Panc1 (cell line): ENCODE measurements at places on chromosomes 12 and 14. TPM values are rescaled to one million over a fixed set of nuclear protein-coding genes. Genes with fewer than 3 reads are reported as not detected.

- no peak for DNase-seq
Measured at GRCh38 chr14:52325126-52325525, 11.0 kb downstream of the PTGER2 start.

- no peak for DNase-seq
Measured at GRCh38 chr14:54567639-54568561, 972 bp downstream of the SAMD4A start.

GRCh38 chr14:72528059-72528862 lies 365.6 kb downstream of the DPF3 start:
- DNase-seq, result no peak

GRCh38 chr14:100871234-100872186 lies 32.0 kb downstream of the RTL1 start:
- DNase-seq, result no peak

- DNase-seq, result no peak
Measured at GRCh38 chr14:55701638-55702037, 121.6 kb downstream of the KTN1 start.

- DNase-seq, result no peak
Measured at GRCh38 chr14:78010688-78011087, 159.5 kb upstream of the NRXN3 start.

GRCh38 chr14:61121355-61121787 lies 140.3 kb downstream of the SLC38A6 start:
- no peak for DNase-seq

DNA sequence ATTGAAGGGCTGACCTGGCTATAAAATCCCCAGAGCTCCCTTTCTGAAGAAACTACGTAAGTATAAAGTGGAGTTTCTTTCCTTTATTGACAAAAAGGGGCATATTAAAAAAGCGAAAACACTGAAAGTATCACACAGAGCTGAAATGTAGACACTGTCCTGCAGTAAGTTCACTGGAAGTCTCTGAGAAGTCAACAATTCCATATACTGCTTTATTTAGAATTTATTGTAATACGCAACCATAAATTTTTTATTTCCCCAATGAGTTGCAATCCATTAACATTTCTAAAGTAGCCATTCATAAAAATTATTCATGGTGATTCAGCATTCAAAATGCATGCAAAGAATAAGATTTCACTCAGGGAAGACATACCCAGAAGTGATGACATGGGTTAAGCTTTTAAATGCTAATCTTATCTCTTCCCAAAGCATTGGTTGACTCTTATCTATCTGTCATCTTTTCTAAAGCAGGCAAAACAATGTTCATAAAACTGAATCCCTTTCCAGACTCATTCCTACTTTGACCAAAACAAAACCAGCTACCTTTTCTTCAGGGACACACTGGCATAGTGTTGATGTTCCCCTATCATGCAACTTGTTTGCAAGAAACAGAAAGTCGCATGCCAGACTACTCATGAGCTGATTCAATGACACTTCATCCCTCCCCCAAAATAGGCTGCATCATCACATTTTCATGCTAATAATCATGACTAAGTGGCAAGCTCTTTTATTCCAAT lies 17.3 kb downstream of the KITLG start:
- no peak for DNase-seq

The SERPINA10 gene
- total RNA-seq, result 0.03 TPM

GRCh38 chr12:45276154-45276755 lies 60.4 kb downstream of the ANO6 start:
- DNase-seq, result no peak

DNA sequence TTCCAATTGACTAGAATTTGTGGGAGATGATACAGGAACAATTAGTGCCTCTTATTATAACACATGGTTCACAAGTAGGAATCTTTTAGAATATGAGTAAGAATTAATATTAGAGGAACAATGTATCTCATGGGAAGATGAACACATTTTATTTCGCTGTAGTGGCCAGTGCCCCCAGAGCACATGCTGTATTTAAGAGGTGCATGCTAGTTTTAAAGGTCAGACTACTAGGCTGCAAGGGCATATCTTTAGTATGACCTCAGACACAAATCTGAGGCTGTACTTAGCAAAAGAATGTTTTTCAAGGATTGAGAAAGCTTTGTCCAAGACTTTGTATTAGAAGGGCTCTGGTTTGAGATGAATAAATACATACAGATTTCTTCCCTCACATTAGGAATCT lies 586.9 kb downstream of the CCER1 start:
- DNase-seq, result no peak

DNA sequence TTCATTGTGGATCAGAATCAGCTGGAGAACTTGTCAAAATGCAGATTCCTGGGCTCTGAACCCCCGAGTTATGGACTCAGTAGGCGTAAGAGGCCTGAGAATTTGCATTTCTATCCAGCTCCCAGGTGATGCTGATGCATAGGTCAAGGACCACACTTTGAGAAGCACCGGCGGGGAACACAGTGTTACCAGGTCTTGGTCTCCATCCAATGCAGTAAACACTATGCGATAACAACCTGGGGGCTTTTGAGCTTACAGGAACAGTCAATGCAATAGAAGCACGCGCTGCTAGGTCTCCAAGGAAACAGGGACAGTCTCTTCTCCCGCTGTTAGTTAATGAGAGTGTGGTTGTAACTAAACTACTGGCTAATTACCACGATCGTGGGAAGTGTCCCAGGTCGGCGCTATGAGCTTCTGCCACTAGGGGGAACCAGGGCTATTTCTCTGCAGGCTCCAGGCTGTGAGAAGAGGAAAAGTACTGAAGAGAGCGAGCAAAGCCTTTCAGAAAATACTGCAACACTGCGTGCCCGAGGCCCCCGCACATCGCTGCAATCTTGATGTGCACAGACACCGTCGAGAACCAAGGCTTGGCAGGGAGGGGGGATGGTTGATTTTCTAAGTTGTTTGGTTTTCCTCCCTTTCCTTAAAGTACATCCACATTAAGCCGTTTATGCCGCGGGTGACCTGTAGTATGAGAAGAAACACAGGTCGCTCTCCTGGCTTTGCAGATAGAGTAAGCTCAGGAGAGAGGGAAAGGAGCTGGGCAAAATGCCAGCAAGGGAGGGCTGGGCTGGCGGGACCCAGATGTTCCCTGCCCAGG lies 52.0 kb upstream of the KCNA1 start:
- DNase-seq, result peak; percentile 43

- no peak for DNase-seq
Measured at GRCh38 chr14:83559721-83560120, 1970.2 kb upstream of the FLRT2 start.

The C14orf132 gene
- total RNA-seq, result 23.0 TPM

The CLSTN3 gene
- total RNA-seq, result 5.9 TPM

The ST8SIA1 gene
- total RNA-seq, result 0.13 TPM

DNA sequence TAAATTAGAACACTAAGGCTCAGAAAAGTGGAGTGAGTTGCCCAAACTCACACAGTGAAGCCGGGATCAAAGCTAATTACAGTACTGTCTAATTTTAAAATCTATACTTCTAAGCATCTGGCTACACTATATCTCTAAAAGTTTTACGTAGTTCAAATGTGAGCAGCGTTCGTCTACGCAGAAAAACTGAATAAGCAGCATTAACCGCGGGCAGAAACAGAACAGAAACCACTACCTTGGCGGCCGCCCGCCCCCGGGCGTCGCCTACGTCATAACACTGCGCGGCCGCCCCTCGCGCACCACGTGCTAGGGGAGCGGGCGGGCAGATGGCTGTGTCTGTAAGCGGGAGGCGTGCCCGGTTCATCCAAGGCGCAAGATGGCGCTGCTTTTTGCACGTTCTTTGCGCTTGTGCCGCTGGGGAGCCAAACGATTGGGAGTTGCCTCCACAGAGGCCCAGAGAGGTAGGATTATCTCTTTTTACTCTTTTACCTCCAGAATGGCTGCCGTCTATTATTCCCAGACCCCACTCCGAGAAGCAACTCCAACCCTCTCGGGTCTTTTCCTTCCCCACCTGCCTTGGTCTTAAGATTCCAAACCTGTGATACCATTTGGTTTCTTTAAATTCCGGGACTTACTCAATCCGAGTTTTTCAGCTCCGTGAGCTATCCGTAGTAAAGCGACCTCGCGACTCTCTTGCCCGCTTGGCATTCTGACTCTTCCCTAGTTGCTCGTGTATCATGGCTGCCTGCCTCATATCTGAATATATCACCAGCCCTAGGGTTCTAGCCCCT lies at the start of gene SPRYD4:
TSS of gene SPRYD4 (plus strand) at position 363 of the 791 bp plus-strand sequence. CDS start at position 377, 14 bp downstream.
- peak; percentile 59 for DNase-seq

The MANSC4 gene
- total RNA-seq, result not detected

The OTX2 gene
- not detected for total RNA-seq

The SMOC1 gene
- 0.46 TPM for total RNA-seq

DNA sequence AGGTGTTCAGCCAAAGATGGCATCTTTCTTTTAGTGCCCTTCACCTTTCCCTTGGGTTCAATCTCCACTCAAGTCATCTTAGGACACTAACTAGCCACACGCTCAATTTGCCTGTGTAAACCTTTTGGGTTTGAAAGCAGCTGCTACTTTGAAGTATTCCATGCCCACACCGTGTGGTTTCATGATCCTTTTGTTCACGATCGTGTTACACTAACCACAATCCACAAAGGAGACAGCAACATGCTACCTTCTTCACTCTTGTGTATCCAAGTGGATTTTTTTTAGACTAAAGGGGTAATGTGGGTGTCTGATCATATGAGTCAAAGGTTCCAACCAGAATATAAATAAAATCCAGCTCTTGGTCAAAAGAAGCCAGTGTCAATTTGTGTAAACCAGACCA lies 122.7 kb upstream of the FAR2 start:
- no peak for DNase-seq

- DNase-seq, result no peak
Measured at GRCh38 chr12:83065562-83065961, 378.9 kb downstream of the TMTC2 start.

The FIGNL2 gene
- 0.23 TPM for total RNA-seq

The PPM1H gene
- 22.9 TPM for total RNA-seq

DNA sequence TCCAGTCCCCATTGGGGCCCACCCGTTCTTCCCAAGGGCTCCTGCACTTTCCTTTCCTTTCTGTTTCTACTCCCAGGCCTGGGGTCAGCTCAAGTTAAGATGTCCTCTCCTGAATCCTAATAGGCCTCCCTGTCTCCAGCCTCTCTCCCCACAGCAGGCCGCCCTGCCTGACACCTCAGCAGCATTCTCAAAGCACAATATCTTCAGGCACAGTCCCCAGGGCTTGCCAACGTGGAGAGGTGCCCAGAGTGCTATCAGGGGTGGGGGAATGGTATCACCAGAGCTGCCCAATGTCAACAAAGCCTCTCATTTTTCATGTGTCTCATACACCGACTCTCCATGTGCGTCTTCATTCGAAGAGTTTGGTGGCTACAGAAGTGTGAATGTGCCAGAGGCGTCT lies 123.0 kb downstream of the FOXN3 start:
- no peak for DNase-seq

GRCh38 chr14:99359906-99360305 lies 87.9 kb upstream of the BCL11B start:
- DNase-seq, result no peak

The MYL2 gene
- total RNA-seq, result not detected

GRCh38 chr14:55805250-55805649 lies 225.2 kb downstream of the KTN1 start:
- DNase-seq, result no peak

DNA sequence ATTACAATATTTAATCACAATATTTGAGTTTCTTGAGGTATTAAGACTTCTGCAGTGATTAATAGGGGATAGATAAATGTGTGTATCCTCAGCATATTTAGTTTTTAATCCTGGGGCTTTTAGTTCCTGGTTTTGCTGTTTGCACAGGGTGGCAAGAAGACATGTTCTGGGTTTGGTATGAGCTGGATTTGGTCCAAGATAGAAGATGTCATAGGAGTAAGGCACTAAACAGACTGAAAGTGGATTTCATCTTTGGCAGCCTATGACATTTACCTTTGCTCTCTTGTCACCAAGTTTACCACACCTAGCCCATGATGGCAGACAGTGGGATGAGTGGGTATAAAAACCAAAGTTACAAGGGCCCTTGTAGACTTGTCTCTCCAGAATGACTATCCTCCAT lies 168.2 kb downstream of the LRRK2 start:
- no peak for DNase-seq

The SSTR1 gene
- total RNA-seq, result not detected

The ALDH1L2 gene
- 2.2 TPM for total RNA-seq

The LBHD2 gene
- total RNA-seq, result not detected

The KLRG1 gene
- 0.69 TPM for total RNA-seq

The RNASE3 gene
- total RNA-seq, result not detected

The EFCAB11 gene
- total RNA-seq, result 12.3 TPM

DNA sequence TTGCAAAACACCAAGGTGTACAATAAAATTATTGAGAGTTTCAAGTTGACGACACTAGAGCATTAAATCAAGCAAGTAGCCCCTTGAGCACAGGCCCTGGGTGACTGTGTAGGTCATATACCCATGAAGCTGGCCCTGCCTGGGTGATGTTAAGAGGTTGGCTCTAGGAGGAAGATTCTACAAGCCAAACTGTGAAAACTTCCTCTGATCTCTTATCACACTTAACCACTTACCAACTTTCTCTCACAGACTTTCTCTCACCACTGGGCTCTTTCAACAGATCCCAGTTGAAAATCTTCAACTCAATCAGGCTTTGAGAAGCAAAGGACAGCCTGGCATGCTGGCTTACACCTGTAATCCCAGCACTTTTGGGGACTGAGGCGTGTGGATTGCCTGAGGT lies 186.9 kb upstream of the BTG1 start:
- DNase-seq, result no peak
